ENCODE measurements at places on chromosomes 3 and 15. TPM values are rescaled to one million over a fixed set of nuclear protein-coding genes. Genes with fewer than 3 reads are reported as not detected.

- no peak overlapping the region for H3K27ac ChIP-seq
- no peaks in the 10 kb centered on the region for H3K36me3 ChIP-seq
- no peak for DNase-seq
- peaks cover 2% of the 10 kb centered on the region for H3K27me3 ChIP-seq
Observed at GRCh38 chr3:22960105-22960984, 242.8 kb upstream of the UBE2E2 start.

- H3K27ac ChIP-seq: no peak overlapping the region
- no peak for DNase-seq
- no peaks in the 10 kb centered on the region for H3K36me3 ChIP-seq
- no peak overlapping the region for H3K4me3 ChIP-seq
- peaks cover 17% of the 10 kb centered on the region for H3K4me1 ChIP-seq
Observed at GRCh38 chr15:57224664-57225063, 151.6 kb upstream of the CGNL1 start.

DNA sequence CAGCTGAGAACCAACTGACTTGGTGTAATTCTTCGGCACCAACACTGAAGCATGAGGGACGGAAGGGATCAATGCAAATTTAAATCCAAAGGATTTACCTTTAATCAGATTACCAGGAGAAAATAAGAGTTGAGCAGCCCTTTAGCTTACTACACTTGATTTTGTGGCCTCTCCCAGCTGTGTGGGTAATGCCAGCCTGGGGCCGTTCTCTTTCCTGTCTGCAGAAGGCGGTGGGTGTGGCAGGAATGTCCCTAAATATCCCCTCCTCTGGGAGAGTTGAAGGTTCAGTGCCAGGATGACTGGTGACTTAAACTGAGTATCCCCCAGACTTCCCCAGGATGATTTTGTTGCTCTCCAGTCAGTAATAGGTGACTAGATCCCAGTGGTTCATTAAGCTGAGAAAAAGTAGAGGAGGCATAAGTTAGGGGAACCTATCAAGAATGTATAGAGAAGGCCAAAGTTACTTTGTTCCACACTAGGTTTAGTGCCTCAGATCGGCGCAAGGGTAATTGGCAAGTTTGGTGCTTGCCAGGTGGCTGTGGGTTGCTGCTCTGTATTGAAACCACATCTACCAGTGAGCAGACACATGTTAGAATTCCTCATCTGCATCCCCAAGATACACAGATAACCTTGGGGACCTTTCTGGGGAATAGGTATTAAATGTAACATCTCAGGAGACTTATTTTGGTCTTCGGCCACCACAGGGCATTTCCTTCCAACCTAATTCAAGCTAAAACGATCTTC lies 23.1 kb downstream of the MAPKBP1 start:
- peaks cover 13% of the 10 kb centered on the region for H3K36me3 ChIP-seq
- H3K4me1 ChIP-seq: peaks cover 68% of the 10 kb centered on the region
- no peak for DNase-seq
- no peak overlapping the region for H3K4me3 ChIP-seq
- peak overlapping the region; percentile 5 for H3K27ac ChIP-seq
- H3K27me3 ChIP-seq: no peaks in the 10 kb centered on the region

GRCh38 chr3:66269411-66269810 lies 48.6 kb downstream of the SLC25A26 start:
- DNase-seq: no peak
- H3K27ac ChIP-seq: no peak overlapping the region
- no peaks in the 10 kb centered on the region for H3K4me1 ChIP-seq
- no peaks in the 10 kb centered on the region for H3K27me3 ChIP-seq
- H3K36me3 ChIP-seq: peaks cover 2% of the 10 kb centered on the region

CDCP1 gene
- total RNA-seq: 82.2 TPM

GRCh38 chr3:184822081-184822480 lies 10.1 kb downstream of the VPS8 start:
- H3K4me1 ChIP-seq: no peaks in the 10 kb centered on the region
- no peak overlapping the region for H3K27ac ChIP-seq
- H3K4me3 ChIP-seq: no peak overlapping the region

GRCh38 chr3:113952921-113953320 lies 5.1 kb downstream of the ZDHHC23 start:
- H3K36me3 ChIP-seq: peaks cover 4% of the 10 kb centered on the region
- no peaks in the 10 kb centered on the region for H3K27me3 ChIP-seq
- no peak overlapping the region for H3K27ac ChIP-seq
- no peak for DNase-seq

- no peak overlapping the region for H3K27ac ChIP-seq
- no peaks in the 10 kb centered on the region for H3K27me3 ChIP-seq
- no peaks in the 10 kb centered on the region for H3K36me3 ChIP-seq
- peaks cover 3% of the 10 kb centered on the region for H3K4me1 ChIP-seq
- DNase-seq: no peak
Observed at GRCh38 chr3:23659274-23659673, 146.5 kb upstream of the UBE2E1 start.

CCR8 gene
- not detected for total RNA-seq

- H3K27me3 ChIP-seq: no peaks in the 10 kb centered on the region
- no peak for DNase-seq
- H3K36me3 ChIP-seq: no peaks in the 10 kb centered on the region
- no peak overlapping the region for H3K4me3 ChIP-seq
Observed at GRCh38 chr3:8525893-8526292, 24.3 kb downstream of the LMCD1 start.

GOLGA8K gene
- total RNA-seq: 1.6 TPM

GRCh38 chr3:22322861-22323260 lies 571.9 kb upstream of the ZNF385D start:
- DNase-seq: no peak
- H3K4me1 ChIP-seq: no peaks in the 10 kb centered on the region
- H3K27ac ChIP-seq: no peak overlapping the region
- H3K4me3 ChIP-seq: no peak overlapping the region

All from suprapubic skin (tissue), 4 donors.